ENCODE measurements at places on chromosomes 2 and 18.
A peak's percentile ranks its signal among the peaks of the same experiment; 100 is the strongest.

DNA sequence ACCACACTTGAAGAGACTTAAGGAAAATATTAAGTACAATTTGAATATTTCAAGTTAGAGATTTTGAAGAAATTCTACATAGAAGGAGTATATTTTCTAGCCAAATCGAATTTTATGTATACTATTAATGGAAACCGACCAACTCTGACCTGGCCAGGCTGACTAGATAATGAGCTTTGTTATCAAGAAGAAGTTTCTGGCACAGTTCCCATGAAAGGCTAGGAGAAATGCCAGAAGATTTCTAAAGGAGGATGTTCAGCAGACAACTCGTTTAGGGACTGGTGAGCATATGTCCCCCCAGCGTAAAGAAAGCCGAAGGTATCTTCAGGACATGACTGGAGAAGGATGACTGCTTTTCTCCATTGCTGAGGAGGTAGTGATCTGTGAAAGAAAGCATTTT lies 127.3 kb downstream of the DIS3L2 start:
- DNase-seq, result no peak

GRCh38 chr2:24871852-24872333 lies 48.1 kb downstream of the ADCY3 start:
- DNase-seq, result no peak

DNA sequence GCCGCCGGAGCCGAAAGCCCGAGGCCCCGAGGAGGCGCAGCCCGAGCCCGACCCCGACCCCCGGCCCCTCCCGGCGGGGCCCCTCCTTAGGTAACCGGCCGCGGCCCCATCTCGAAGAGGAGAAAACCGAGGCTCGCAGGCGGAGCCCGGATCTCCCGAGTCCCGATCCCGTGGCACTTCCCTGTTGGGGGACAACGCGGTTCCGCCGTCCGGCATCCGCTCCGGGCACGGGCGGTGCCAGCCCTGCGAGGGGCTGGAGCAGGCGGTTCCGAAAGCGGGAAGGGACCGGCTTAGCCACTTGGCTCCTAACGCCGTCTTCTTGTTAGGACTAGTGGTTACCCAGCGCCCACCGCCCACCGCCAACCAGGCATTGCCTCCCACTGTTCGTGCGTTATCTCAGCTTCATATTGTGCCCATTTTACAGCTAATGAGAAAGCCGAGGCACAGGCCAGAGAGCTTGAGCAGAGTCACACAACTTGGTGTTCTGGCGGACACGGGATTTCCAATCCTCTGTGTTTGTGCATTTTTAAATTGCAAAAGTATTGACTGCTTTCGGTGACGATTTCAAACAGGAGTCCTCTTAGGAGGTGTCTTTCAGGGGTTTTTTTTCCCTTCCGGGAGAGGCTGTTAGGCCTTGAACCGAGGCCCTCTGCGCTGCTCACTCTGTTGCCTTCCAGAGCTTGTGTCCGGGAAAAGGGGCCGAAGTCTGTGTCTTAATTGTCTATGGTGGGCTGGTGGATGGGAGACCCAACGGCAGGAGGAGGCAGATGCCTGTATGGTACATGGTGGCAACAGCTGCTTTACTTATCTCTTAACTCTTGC lies 562 bp downstream of the CENPA start:
- DNase-seq, result no peak

GRCh38 chr2:133674433-133675331 lies 106.4 kb upstream of the NCKAP5 start:
- DNase-seq, result no peak

- no peak for DNase-seq
Measured at GRCh38 chr2:135163306-135163705, 111.2 kb downstream of the RAB3GAP1 start.

DNA sequence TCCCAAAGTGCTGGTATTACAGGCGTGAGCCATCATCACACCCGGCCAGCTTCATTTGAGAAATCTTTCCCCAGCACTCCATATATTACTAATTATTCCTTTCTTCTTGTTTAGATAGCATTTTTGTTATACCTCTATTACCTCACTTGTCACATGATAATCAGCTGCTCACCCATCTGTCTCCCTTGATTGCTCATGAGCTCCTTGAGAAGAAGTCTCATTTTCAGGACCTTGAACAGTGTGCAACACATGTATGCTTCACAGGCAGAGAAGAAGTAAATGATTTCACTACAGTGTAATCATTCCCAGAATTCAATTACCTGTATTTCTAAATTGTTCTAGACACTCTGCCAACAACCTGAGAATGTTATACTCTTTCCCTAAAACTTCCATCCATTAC lies 6.2 kb downstream of the PAIP2B start:
- no peak for DNase-seq

GRCh38 chr2:26504002-26504401 lies 26.1 kb upstream of the OTOF start:
- no peak for DNase-seq

DNA sequence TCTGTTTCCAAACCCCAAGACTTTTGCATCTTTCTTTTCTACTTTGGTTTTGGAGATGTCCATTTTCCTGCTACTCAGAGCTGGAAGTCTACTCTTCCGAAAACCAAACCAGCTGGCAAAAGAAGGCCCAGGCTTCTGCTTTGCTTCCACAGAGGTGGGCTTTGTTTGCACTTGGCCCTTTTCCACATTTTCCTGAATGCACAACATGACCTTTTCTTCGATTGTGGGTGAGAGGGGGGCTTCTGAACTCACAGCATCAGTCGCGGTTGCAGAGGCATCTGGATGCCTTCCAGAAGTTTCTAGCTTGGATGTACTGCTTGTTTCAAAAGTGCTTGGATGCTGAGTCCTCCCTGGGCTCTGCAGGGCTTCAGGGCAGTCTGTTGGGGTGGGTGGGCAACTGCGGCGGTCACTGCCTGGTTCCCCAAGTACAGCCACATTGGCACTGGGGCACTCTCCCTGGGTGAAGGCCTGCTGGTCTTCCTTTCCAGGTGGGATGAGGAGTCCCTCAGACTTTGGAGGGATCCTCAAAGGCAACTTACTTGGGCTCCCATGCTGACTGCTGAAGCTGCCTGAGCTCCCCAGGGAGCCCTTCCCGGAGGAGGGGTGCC lies 112.3 kb upstream of the LYPD1 start:
- DNase-seq, result no peak

DNA sequence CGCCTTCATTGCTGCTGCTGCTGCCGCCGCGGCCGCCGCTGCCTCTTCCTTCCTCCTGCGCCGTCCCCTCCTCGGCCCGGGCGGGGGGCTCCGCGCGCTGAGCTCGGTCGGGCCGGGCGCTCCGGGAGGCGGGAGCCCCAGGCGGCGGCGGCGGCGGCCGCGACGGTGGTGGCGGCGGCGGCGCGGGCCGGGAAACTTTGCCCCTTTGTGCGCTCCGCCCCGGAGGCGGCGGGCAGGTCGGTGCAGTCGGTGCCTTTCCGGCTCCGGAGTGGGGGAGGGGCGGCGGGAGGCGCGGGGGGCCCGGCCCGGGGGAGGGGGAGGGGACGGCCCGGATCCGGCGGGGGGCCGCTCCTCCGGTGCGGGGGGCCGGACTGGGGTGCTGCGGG lies 205 bp downstream of the TET3 start:
- DNase-seq, result peak; percentile 28

- no peak for DNase-seq
Measured at GRCh38 chr2:43027097-43027873, 199.1 kb downstream of the ZFP36L2 start.

DNA sequence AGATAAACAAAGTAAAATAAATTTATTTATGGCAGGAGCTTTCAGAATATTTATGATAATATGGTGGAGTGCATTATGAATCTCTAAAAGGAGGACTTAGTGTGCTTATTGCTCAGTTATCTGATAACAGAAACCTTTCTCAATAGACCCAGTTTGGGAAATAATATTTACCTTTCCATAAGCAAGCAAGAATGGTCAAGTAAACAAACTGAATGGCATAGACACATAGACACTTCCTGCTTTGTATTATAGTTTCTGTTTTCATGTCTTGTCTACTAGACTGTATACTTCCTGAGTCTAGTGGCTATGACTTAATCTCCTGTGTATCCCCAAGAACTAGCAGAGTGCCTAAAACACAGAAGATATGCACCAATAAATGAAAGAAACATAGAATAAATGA lies 87.8 kb downstream of the UPP2 start:
- no peak for DNase-seq

DNA sequence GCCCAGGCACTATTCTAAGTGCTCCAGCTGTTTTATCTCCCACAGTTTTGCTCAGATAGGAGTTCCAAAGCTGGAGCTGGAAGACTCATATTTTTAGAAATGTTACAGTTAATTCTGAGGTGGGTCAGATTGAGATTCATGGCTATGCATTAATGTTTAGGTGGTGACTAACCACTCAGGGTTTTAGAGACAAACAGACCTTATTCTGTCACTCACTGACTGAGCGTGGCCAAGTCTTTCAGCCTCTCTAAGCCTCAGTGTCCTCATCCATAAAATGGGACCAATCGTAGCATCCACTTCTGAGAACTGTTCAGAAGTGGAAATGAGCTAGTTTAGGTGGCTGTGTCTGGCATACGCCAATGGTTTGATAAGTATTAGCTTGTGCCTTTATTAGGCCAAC lies 4.3 kb upstream of the CASP8 start:
- no peak for DNase-seq

DNA sequence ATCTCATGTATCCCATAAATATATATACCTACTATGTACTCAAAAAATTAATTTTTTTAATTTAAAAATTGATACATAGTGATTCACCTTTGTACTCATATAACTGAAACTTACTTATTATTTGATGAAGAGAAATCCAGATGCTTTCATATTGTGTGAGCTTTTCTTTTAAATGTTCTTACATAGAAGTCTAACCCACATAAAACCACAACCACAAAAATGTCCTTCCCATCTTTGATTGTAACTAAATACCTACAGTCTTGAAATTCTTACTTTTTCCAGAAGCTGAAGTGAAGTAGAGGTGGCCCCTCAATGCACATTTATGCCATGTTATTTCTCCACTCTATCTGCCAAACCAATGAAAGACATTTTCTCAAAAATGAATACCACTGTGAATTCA lies 117.9 kb upstream of the COL5A2 start:
- no peak for DNase-seq

DNA sequence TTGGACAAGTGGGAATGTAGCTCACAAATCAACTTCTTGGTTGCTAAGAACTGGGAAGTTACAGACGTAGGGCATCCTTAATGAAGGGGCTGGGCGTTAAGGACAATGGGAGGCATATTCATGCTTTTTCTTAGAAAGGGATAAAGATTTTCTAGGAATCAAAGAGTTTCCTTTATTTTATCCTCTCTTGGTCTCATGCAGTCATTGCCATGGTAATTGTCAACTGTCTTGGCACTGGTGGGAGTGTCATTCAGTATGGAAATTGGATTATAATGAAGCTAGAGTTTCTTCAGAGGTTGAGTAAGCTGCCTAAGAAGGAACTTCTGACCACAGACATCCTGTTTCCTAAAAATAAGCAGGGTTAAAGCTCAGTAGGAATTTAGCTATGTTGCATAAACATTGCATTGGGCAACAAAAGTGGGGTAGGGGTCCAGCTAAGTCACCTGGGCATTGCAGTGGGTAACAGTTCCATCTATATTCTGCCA lies 114.0 kb downstream of the LYPD6B start:
- DNase-seq, result no peak

GRCh38 chr2:240509667-240510512 lies 47.9 kb downstream of the ANKMY1 start:
- DNase-seq, result no peak

DNA sequence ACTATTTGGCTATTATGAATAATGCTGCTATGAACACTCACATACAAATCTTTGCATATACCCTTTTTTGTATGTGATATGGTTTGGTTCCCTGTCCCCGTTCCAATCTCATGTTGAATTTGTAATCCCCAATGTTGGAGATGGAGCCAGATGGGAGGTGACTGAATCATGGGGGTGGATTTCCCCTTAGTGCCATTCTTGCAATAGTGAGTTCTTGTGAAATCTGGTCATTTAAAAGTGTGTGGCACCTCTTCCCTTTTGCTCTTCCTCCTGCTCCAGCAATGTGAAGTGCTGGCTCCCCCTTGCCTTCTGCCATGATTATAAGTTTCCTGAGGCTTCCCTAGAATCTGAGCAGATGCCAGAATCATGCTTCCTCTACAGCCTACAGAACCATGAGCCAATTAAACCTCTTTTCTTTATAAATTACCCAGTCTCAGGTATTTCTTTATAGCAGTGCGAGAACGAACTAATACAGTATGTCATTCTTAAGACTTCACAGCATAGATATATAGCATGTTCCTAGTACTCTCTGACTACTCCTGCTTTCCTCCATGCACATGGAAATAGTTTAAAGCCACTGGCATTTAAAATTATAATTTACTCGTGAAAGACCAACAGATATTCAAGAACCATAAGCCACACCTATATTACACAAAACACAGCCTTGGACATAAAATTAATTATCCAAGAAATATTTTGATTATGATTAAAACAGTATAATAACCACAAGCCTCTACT lies 75.2 kb downstream of the COBLL1 start:
- DNase-seq, result no peak

GRCh38 chr2:133431289-133431688 lies 137.0 kb downstream of the NCKAP5 start:
- DNase-seq, result no peak

- no peak for DNase-seq
Measured at GRCh38 chr2:11100976-11101375, 54.3 kb upstream of the SLC66A3 start.

DNA sequence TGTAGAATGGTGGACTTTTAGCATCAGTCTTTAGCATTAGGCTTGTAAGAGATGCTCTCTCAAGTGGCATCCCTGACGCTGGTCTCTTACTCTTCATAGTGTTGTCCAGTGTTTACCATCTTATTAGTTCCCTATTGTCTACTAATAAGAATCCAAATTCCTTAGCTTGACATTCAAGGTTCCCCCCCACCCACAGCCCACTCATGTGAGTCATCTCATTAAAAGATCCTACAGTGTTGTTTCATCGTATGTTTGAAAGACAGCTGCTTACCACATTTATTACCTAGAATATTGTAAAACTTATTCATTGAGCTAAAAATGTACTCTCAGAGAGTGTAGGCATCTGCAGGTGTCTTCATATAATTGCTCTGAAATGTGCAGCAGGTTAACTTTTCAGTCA lies 28.5 kb downstream of the EIF5B start:
- no peak for DNase-seq

GRCh38 chr2:5691221-5691984 lies 781 bp upstream of the SOX11 start:
- no peak for DNase-seq

GRCh38 chr2:164080486-164080885 lies 344.7 kb upstream of the FIGN start:
- DNase-seq, result no peak

GRCh38 chr2:151905963-151906632 lies 77.9 kb upstream of the ARL5A start:
- no peak for DNase-seq

- no peak for DNase-seq
Measured at GRCh38 chr18:36350839-36351469, 53.4 kb downstream of the FHOD3 start.

- DNase-seq, result no peak
Measured at GRCh38 chr2:152693033-152693432, 24.2 kb downstream of the PRPF40A start.

- no peak for DNase-seq
Measured at GRCh38 chr2:71743995-71744675, 290.8 kb downstream of the DYSF start.

DNA sequence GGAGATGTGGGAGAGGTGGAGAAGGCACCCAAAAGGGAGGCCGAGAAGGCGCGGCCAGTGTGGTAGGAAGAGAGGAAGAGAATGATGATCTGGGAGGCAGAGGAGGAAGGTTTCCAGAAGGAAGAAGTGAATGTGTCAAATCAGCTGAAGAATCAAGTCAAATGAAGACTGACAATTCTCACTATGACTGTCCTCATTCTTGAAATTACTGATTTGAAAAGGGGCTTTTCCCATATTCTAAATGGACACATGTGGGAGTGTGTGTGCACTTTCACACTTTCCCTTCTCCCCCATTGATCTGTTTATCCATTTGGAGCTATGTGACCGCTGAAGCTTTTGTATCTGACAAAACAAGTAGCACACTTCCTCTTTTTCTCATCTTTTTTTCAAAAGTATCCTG lies 6.1 kb downstream of the AFF3 start:
- no peak for DNase-seq

Measured in stimulated activated CD4-positive, alpha-beta T cell treated with anti-CD3 and anti-CD28 coated beads, Interleukin-1b, Interleukin-23, amount 100 ng/mL, for 1 hour (primary cell).